ENCODE measurements at places on chromosomes 3 and 15.

GRCh38 chr3:11739123-11739522, 95.4 kb upstream of the VGLL4 start:
- DNase-seq = no peak

GRCh38 chr3:21585216-21585740, 165.7 kb downstream of the ZNF385D start:
- DNase-seq = no peak

DNA sequence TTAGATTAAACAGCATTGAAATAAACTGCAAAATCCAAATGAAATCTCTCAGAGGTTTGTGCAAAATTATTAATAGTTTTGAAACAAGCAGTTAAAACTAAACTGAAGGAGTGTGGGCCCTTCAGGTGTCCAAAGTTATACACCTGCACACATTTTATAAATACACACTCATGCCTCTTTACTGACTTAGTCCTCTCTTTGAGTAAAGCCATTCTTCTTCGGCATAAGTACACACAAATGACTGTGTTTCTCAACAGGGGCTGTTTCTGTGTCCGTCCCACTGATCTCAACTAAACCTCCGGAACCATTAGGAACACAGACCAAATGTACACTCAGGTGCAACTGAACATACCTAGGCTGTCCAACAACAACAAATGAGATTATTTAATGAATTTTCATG, 18.8 kb downstream of the MECOM start:
- no peak for DNase-seq

DNA sequence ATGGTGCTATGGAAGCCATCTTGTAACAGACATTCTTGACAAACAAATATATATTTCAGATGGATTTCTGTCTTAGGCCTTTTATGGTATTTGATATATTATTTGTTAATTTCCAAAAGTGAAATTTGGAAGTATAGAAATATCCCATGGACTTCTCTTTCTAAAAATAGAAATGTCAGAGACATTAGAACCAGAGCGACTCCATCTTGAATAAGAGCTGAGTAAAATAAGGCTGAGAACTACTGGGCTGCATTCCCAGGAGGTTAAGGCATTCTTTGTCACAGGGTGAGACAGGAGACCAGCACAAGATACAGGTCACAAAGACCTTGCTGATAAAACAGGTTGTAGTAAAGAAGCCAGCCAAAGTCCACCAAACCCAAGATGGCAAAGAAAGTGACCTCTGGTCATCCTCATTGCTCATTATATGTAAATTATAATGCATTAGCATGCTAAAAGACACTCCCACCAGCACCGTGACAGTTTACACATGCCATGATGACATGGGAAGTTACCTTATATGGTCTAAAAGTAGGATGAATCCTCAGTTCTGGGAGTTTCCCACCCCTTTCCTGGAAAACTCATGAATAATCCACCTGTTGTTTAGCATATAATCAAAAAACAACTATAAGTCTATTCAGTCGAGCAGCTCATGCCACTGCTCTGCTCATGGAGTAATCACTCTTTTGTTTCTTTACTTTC, 146.0 kb downstream of the NEK11 start:
- no peak for DNase-seq

DNA sequence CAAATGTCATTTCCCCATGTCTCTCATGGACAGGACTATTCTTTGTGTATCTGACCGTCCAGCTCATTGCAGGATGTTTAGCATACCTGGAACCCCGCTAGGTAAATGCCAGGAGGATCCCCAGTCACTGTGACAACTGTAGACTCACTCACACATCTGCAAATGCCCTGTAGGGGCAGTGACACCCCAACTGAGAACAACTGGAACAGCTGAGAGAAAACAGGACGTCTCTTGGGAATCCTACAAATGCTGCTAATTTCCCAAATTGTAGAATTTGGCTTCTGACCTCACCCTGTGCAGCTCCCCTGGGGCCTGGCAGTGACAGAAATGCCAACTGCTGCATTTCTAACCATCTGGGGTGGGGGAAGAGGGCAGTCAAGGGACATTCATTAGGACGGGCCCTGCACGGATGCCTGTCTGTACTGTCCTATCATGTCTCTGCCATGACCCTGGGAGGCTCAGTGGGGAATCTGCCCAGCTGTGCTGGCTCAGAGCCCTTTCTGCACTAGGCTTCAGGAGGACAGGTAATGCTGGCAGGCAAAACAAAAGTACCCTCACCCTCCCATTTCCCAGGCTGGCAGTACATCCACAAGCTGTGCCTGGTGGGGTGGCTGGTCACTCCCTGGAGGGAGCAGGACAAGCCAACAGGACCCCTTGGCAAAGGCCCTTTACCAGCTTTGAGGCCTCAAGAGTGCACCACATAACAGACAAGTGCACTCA, 30.4 kb downstream of the RAB6B start:
- no peak for DNase-seq
